ENCODE measurements at places on chromosomes 5 and 9.
A peak's percentile ranks its signal among the peaks of the same experiment; 100 is the strongest.

DNA sequence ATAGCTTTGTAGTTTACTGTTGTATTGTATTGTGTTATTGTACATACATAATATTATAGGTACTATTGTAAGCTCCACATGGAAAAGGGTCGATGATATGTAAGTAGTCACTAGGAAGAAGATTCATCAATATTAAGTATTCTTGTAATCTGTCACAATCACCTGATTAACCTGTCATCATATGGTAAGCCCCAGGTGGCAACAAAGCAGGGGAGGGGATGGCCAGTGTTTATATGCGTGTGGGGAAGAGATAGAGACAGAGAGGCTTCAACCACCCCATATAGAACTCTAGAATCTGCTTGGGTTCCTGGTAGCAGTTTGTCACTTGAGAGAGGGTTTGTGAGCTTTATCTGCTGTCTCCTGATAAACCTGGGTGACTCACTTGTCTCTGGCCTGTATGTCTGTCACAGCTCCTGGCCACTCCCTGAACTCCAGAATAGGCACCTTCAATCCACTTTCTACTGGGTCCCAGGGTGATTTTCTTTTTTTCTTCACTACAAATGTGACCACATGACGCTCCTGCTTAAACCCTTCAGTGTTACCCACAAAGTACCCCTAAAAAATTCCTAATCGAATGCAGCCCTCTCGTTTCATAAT lies 48.9 kb upstream of the CPEB4 start:
- DNase-seq, result no peak

GRCh38 chr5:113166852-113167366 lies 190.3 kb downstream of the DCP2 start:
- no peak for DNase-seq

GRCh38 chr9:78210841-78211301 lies 25.0 kb upstream of the CEP78 start:
- DNase-seq, result no peak

DNA sequence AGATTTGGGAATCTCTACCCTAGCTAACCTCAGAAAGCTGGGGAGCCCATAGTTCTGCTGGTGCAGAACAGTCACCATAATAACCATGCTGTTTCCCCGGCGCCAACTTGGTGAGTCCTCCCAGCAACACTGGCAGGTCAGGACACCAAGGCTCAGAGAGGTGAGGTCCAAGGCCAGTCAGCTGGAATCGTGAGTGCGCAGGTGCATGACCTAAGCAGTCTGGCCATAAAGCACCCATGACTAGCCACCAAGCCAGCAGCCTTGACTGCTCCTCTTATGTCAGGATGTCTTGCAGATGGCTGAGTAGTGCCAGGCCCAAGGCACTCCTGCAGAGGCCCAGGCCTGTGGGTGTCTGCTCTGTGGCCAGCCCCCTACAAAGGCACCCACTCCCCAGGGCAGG lies 2.6 kb downstream of the RNF44 start:
- no peak for DNase-seq

GRCh38 chr9:93965830-93966577 lies 10.8 kb upstream of the BARX1 start:
- DNase-seq, result no peak

DNA sequence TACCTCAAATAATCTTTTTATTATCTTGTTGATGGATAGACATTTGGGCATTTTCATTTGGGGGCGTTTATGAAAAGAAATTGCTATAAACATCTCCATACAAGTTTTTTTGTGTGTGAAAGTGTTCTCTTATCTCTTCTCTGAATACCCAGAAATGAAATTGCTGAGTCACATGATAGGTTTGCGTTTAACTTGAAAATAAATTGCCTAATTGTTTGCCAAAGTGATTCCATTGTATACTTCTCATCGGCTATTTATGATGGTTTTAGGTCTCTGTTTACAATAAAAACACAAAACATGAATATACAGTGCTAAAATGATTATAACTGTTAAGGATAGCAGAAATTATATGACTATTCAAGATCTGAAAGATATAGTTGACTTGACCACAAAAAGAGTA lies 361.7 kb downstream of the TAF11L14 start:
- no peak for DNase-seq

DNA sequence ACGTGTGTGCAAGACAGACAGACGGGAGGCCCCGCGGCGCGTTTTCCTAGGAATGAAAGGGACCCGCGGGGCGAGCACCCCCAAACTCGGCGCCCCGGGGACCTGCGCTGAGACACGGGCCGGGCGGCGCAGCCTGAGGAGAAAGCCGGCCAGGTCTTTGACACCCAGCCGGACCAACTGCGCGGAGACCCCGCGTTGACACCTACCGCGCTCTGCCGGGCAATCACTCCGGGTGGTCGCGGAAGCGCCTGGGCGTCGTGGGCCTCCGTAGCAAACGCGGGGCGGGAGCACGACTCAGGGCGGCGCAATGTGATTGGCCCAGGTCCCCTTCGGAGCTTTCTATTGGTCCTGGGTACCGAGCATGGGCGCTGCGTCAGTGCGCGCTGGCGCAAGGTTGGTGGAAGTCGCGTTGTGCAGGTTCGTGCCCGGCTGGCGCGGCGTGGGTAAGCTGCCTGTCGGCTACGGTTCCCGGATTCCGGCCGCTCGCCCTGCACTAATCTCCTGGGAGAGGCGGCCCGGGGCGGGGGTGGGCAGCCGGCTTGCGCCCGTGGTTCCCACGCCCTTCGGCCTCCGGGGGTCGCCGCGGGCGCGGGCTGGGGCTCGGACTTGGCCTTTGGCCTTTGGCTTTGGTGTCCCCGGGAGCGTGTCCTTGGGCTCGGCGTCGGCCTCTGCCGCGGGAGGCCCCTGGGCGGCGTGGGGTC lies at the start of the genes FASTKD3 and MTRR:
FASTKD3 (minus strand) TSS at position 259 of the 701 bp plus-strand sequence. CDS start 948 bp downstream, outside the sequence.
MTRR (plus strand) TSS at position 376 of the 701 bp plus-strand sequence. CDS start 1,647 bp downstream, outside the sequence.
- DNase-seq, result peak; percentile 83

GRCh38 chr5:139645430-139645871 lies 2.7 kb upstream of the CXXC5 start:
- DNase-seq, result no peak

DNA sequence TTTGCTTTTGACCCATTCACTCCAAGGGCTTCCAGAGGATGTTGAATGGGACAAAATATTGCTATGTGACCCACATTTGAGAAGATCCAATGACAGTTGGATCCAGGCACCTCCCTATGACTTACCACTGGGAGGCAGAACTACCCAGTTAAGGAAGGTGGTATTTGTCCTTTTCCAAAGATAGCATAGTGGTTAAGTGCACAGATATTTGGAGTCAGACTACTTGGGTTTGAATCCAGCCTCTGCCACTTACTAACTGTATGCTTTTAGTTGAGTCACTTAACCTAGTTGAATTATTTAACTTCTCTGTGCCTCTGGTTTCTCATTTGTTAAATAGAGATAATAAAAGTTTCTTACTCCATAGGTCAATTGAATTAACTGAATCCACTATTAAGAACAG lies 74.5 kb upstream of the PALM2AKAP2 start:
- DNase-seq, result no peak

DNA sequence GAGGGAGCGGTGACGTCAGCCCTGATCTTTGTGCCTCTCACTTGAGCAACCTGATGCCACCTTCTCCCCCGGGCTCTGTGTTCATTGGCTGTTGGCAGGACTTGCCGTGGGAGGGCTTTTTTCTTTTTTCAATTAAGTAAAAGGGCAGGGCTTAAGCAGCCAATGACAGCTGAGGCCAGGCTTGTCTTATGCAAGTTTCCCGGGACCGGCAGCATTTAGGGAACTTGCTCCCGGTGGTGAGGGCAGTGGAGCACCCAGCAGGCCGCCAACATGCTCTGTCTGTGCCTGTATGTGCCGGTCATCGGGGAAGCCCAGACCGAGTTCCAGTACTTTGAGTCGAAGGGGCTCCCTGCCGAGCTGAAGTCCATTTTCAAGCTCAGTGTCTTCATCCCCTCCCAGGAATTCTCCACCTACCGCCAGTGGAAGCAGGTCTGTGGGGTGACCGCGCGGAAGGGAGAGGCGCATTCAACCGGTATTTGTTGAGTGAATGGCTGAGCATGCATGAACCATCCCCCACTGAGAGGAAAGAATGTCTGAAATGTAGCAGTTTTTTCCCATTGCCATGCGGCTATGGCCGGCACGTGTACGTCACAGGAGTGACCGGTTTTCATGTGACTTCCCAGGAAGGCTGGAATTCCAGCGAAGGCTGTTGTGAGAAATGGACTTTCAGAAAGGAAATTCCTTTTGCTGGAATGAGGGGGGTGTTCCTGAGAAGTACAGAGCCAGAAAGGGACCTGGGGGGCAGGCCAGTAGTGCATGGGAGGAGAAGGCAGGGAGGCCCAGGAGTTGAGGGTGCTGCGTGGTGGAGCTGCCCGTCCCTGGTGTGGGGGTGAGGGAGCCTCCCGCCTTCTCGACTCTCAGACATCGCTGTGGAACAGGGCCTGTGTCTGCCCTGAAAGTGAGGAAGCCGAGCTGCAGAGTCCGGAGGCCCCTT lies 29.0 kb downstream of the PTGES2 start:
- peak; percentile 41 for DNase-seq

DNA sequence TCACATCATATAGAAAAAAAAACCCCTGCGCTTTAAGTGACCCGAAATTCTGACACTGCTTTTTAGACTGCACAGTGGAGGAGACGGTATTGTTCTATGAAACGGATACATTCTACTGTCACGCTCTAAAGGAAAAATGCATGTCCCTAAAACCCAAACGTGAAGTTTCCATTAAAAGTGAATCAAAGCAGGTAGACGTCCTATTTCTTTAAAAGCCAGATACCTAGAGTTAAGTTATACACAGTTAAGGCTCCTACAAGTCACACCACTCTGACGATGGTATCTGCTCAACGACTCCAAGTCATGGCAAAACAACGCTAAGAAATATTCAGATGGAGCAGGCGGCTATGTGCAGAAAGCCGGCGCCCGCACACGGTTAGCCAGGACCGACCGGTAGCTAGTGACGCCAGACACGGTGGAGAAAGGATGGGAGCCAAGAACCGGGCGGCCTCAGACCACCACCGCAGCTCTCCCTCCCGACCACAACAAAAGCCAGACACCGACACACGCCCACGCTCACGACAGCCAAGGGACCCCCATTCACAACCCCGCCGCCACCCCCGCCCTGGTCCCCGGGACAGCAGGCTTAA lies 734 bp downstream of the SKP1 start:
- no peak for DNase-seq

- DNase-seq, result no peak
Observed at GRCh38 chr9:2790466-2790865, 53.4 kb downstream of the PUM3 start.

DNA sequence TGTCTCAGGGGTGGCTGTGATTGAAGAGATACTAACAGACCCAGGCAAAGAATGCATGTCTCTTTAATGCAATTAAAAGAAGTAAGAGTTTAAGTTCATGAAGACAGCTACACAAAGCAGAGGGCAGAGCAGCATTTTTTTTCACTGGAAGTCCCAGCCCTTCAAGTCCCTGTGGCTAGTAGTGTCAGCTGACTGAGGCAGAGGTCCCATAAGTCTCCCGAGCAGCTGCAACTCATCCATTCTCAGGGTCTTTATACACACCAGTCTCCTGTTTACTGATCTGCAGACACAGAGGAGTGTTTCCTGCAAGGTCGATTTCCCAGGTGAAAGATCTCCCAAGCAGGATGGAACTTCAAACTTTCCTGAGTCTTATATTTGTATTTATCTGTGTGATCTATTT lies 169.4 kb upstream of the GLRA1 start:
- no peak for DNase-seq

DNA sequence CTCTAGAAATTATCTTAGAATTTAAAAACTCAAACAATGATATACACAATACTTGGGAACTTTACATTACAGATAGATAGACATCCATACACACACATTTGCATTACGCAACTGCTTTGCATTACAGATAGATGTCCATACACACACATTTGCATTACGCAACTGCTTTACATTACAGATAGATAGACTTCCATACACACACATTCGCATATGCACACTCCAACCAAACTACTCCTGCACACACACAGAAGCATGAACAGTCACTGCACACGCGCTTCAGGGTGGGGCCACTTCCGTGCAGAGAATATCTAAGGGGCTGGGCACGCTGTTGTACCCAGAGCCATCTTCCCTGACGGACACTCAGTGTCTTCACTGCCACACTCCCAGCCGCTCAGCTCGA lies 7.9 kb upstream of the ADAMTS16 start:
- DNase-seq, result no peak

- DNase-seq, result no peak
Observed at GRCh38 chr5:86862093-86862492, 244.4 kb downstream of the COX7C start.

Measured in stimulated activated CD4-positive, alpha-beta T cell treated with anti-CD3 and anti-CD28 coated beads, Interleukin-15, amount 100 ng/mL, for 1 hour (primary cell).